Pulmonary artery endothelial cell (primary cell): ENCODE measurements at places on chromosomes 5 and 9.

DNA sequence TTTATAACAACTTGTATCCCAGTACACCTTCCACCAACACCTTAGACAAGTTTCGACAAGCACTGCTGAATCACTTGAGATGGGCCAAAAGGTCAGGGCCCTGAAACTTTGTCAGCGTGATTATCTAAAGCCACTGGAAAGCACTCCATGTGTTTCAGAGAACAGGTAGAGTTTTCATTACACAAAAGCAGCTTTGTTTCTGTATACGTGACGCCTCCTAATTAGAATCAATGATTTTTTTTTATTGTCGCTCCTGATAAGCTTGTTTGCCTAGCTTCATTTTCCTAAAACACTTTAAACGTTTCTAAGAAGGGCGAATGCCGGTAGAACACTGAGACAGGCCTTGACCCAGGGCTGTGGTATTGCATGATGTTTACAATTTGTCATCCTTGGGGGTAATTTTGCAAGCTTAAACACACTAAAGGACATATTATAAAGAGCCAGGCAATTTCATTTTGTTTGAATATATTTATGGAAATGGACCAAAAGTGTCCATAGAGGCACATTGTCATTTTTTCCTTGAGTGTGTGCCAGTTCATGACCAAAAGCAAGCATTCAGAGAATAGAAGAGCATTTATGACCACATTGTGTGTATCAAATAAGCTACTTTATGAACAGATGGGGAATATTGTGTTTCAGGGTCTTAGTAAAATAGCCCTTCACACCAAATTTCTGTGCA is 193.6 kb downstream of the GLIS3 start:
- DNase-seq = no peak

DNA sequence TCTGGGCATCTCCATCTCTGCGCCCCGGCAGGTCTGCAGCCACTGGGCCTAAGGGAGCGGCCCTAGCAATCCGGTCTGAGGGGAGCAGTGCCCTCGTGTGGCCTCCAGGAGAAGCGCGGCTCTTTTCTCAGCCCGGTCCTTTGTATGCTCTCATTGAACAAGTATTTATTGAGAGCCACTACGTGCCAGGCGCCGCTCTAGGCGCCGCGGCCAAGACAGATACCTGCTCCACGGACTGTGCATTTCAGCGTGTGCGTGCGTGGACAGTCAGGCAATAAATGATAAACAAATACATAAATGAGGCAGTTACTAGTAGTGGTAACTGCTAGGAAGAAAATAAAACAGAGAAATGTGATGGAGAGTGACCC is 2.3 kb upstream of the SLC4A9 start:
- DNase-seq = peak; percentile 63

DNA sequence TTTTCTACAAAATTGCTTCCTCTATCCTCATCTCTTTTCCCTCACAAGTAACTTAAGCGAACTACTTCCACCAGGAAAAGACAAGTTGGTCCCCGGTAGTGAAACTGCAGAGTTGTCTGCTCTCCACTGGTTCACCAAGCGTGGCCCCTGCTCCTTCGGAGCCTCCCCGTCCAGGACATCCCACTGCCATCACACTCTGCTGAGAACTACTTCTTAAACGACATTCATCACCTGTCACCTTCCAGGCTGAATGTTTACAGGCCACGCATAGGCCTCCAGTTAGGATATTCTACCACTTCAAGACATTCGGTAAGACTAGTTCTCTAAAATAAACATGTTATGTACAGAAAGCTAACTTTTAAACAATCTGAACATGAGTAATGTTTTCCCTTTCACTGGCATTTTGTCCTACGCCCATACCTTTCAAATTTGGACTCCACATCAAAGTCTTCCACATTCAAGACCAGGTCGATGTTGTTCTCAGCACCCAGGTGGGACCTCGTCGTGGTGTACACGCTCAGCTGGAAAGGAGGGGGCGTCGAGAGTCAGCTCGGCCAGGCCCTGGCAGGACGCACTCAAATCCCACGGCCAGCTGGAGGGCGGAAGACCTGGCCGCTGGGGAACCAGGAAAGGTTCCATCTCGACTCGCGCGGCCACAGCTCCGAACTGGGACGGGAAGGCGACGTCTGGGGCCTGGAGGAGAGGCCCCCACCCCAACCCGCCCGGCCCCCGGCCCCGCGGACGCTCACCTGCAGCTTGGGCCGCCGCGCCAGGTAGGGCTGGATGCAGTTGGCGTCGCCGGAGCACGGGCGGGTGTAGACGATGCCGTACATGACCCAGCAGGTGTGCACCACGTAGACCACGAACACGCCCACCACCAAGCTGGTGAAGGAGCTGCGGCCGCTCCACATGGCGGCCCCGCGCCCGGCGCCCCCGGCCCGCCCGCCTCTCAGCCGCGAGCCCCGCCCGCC is 683 bp downstream of the CLPTM1L start:
- DNase-seq = no peak

DNA sequence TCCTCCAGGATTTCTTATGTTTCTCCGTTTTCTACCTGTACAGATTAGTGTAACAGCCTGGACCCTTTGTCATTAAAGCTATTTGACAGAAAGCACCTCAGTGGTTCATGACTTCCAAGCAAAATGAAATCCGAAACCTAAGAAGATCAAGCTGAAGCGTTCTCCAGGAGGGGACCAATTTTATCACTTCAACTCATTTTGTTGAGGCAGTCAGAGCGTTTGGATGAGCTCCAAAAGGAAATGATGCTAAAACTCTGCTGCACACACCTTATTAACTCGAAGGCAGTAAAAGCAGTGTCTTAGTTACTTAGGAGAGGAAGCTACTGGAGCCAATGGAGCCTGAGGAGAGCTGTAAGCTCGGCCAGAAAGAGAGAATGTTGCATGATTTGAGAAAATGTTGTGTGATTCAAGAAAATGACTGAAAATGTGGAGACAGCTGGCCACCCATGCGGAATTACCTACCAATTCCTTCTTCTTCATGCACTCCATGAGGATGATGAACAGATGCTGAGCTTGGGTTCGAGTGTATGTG is 346.7 kb upstream of the KLF9 start:
- no peak for DNase-seq

DNA sequence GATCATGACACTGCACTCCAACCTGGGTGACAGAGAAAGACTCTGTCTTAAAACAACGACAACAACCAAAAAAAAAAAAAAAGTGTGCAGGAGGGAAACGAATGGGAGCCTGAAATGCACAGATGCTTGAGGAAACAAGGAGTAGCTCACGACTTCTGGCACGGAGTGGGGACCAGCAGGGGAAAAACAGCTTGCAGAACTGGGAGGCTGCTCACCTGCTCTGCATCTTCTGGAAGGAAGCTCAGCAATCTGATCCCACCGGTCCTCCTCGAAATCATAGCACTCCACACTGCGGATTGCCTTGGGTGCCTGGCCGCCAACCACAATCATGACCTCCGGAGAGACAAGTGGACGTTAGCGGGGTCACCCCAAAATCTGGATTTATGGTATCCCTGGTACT is 96.2 kb downstream of the KLHL3 start:
- no peak for DNase-seq

DNA sequence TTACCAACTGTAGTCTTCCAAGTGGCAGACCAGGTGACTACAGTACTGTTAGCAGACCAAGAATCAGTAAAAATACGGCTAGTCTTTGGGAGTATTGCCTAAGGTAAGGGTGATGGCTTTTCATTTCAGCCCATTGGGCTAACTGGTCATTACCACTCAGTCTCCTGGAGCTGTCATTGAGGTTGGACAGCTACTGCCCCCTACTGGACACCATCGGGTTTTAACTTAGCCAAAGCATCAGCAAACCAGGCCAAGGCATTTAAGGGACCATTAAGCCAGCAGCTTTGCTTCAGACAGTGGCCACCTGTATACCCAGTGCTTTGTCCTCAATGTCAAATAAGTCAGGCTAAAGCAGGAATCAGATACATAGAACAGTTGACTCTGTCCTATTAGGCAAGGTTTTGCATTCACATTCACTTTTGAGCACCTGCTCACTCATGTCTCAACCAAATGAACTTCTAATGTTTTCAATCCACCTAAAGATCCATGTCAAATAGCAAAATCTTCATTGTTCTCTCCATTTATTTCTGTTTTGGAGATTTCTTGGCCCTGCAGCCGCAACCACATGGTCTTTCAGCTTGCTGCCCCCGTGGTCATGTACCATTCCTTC is 117.2 kb downstream of the INVS start:
- DNase-seq = peak; percentile 19

DNA sequence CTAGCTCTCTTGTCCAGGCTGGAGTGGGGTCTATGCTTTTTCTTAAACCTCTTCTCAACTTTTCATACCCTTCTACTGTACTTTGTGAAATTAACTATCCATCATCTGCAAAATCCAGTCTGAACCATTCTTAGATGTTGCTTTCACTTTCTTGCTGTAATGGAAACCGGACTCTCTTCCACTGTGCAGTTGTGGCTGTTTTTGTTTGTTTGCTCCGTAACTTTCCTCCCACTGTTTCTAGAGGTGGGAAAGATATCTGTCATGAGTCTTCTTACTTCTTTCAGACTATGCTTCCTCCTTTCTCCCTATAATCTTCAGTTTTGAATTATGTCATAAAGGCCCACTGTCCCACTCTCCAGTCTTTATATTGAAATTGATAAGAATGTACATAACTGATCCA is 6.5 kb downstream of the TNPO1 start:
- no peak for DNase-seq

- no peak for DNase-seq
These were observed 57.2 kb downstream of the MLANA start for GRCh38 chr9:5947912-5948311.

DNA sequence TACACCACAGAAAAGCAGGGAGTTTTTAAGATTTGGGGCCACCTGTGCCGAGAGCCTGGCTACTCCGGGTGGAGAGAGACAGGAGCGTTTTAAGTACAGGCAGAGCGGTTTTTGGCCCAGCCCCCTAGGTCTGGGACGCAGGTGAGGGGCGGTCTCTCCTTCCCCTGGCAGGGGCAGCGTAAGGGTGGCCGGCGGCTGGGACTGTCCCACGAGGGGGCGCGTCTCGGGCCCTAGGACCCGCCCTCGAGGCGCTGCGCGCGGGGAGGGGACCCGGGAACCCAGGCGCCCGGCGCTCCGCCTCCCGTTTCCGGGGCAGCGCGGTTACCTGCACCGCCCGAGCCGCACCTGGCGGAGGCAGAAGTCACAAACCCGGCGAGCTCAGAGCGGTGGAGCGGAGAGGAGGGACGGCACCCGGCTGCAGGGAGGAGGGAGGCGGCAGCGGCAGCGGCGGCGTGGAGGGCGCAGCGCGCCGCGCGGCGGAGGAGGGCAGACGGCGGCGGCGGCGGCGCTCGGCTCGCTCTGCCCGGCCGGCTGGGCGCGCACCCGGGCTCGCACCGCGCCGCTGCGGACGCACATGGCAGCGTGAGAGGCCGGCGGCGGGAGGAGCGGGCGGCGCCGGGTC is at the start of gene WWC1:
WWC1 (plus strand) TSS at position 304 of the 622 bp plus-strand sequence. CDS start 508 bp downstream, outside the sequence.
- DNase-seq = no peak

DNA sequence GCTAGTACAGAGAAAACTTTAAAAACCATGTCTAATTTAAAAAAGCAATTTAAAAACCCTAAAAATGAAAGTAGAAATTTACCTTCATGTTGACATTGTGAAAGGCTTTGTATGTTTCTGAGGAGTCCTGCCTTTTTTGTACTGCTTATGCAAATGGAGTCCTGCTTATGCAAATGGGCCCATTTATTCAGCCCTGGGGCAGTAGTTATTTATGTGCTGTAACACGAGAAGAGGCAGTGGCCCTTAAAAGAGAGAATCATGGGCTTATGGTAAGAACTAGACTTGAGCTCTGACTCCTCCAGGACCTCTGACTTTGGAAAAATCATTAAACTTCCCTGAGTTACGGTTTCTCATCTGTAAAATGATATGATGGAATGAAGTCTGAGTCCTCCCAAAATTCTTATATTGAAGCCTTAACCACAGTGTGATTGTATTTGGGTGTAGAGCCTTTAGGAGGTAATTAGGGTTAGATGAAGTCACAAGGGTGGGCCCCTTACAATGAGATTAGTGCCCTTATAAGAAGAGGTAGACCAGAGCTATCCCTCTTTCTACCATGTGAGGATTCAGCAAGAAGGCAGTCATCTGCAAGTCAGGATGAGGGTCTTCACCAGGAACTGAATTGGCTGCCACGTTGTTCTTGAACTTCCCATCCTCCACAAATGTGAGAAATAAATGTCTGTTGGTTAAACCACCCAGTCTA is 447.8 kb upstream of the CD180 start:
- no peak for DNase-seq

DNA sequence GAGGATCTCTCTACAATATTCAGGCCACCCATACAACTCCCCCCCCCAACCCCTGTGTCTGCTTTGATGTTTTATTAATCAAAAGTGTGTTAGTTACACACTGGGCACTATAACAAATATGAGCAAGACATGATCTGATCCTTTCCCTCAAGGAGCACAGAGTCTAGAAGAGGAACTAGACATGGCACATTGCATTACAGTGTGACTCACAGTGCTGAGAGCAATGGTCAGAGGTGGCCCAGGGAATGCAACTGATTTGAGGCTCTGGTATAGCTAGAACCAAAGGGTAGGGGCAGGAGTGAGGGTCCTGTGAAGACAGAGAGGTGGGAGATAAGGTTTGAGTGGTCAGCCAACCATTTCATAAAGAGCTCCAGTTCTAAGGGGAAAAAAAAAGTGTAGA is 539.2 kb downstream of the ACTL7B start:
- DNase-seq = no peak

DNA sequence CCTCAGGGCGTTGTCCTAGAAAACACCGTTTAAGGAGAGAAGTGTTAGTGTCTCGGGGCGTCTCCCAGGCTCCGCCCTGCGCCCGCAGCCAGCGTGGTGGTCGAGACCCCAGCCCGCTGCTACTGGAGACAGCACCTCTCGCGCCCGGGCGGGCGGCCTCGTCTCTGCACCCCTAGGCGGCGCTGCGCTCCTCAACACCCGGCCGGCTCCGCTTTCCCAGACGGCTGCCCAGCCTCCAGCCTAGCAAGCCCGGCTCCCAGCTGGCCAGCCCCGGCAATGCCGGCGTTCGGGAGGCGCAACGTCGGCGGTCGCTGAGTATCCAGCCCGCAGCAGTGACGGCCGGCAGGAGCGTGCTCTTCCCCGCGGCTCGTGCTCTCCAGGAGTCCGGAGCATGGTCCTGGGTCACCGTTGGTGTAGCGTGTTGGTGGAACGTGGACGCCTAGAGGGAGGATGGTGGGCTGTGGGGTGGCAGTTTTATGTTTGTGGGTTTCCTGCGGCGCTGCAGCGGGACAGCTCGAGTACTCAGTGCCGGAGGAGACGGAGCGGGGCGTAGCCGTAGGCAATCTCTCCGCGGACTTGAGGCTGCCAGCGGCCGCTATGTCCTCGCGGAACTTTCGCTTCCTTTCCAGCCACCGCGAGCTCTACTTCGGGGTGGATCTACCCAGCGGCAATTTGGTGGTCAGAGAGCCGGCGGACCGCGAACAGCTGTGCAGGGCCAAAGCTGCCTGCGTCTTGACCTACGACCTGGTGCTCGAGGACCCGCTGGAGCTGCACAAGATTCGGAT is 536 bp downstream of the PCDHAC1 start:
- peak; percentile 30 for DNase-seq

GRCh38 chr5:171031977-171032376 is 170.2 kb downstream of the RANBP17 start:
- DNase-seq = no peak

GRCh38 chr9:3528451-3528850 is 2.6 kb upstream of the RFX3 start:
- DNase-seq = no peak

DNA sequence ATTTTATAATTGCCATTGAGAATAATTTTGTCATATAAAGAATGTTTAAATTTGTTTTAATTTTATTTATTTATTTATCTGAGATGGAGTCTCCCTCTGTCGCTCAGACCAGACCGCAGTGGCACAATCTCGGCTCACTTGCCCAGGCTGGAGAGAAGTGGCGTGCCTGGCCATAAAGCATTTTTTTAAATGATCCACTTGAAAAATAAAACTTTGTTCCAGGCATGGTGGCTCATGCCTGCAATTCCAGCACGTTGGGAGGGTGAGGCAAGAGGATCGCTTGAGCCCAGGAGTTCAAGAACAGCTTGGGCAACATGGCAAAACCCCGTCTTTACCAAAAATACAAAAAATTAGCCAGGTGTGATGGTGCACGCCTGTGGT is 2.1 kb upstream of the SIT1 start:
- DNase-seq = no peak
